ENCODE measurements at places on chromosomes 4 and X. TPM values are rescaled to one million over a fixed set of nuclear protein-coding genes. Genes with fewer than 3 reads are reported as not detected.

DNA sequence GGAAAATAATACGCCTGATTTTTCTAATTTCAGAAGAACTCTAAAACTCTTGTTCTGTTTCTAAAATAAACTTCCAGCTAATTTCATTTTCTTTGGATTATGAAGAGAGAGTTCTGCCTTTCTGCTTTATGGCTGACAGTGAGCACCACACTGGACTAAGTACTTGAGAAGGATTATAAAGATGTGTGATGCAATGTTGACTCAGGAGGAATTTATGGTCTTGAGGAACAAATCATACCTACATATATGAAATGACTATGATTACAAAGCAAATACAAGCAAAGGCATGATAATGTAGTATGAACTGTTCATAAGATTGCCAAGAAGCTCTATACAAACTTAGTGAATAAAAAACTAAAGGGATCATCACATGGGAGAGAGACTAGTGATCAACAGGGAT is 13.0 kb upstream of the SLC25A5 start:
- H3K36me3 ChIP-seq, result peaks cover 2% of the 10 kb centered on the region
- no peak overlapping the region for H3K4me3 ChIP-seq
- H3K27ac ChIP-seq, result no peak overlapping the region

- H3K36me3 ChIP-seq, result no peaks in the 10 kb centered on the region
- H3K27ac ChIP-seq, result no peak overlapping the region
- H3K27me3 ChIP-seq, result no peaks in the 10 kb centered on the region
- no peak for DNase-seq
Observed at GRCh38 chr4:14054391-14054790, 426.9 kb upstream of the BOD1L1 start.

The TLR6 gene
- 2.8 TPM for total RNA-seq

The IBSP gene
- total RNA-seq, result not detected

- H3K27me3 ChIP-seq, result no peaks in the 10 kb centered on the region
- no peak overlapping the region for H3K4me3 ChIP-seq
- no peak overlapping the region for H3K27ac ChIP-seq
- no peaks in the 10 kb centered on the region for H3K36me3 ChIP-seq
- no peak for DNase-seq
Observed at GRCh38 chr4:149553959-149554520, 261.6 kb downstream of the IQCM start.

The AMTN gene
- total RNA-seq, result not detected

DNA sequence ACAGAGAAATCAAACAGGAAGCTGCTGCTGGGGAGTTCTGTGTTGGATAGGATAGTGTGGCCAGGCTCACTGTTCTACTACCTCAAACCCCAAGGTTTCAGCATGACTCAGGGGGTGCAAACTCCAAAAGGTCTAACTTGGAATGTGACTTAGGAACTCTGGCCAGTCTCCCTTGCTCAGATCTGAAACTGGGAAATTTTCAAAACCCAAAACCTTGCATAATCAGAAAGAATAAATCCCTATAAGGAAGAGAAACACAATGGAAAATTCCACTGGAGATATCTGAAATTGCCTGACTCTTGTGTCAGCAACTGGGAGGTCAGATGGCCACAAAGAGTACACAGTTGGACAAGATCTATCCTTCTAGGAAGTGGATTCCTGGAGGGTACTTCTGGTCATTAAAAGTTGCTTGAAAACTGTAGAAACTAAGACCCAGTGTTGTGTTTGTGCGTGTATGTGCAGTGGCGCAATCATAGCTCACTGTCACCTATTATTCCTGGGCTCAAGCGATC is 58.0 kb downstream of the PPEF2 start:
- no peak overlapping the region for H3K27ac ChIP-seq
- H3K4me1 ChIP-seq, result peaks cover 6% of the 10 kb centered on the region
- no peak for DNase-seq

The PCDH10 gene
- not detected for total RNA-seq

GRCh38 chr4:186058253-186058979 is 10.5 kb upstream of the TLR3 start:
- H3K4me1 ChIP-seq, result peaks cover 8% of the 10 kb centered on the region
- H3K27ac ChIP-seq, result peak overlapping the region; percentile 8
- no peak for DNase-seq

DNA sequence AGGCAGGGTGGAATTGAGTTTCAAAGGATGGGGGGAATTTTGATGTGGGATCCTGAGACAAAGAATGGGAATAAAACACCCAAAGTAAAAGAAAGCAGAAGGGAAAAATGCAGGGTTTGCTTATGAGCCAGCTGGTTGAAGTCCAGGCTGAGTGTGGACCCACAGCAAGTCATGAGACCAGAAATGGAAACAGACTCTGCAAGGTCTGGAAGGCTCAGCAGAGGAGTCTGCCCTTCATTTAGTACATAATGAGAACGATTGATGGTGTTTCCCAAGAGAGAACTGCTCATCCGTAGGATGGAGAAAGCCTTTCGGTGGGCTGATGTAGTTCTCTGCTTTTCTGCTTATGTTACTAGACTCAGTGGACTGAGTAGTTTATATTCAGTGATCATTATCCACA is 259.1 kb downstream of the C4orf33 start:
- H3K27ac ChIP-seq, result no peak overlapping the region
- H3K27me3 ChIP-seq, result peaks cover 60% of the 10 kb centered on the region
- DNase-seq, result no peak
- H3K4me1 ChIP-seq, result peaks cover 6% of the 10 kb centered on the region
- no peaks in the 10 kb centered on the region for H3K36me3 ChIP-seq
- H3K4me3 ChIP-seq, result no peak overlapping the region

- no peak overlapping the region for H3K4me3 ChIP-seq
- H3K36me3 ChIP-seq, result peaks cover 3% of the 10 kb centered on the region
- no peak overlapping the region for H3K27ac ChIP-seq
- H3K27me3 ChIP-seq, result no peaks in the 10 kb centered on the region
- peaks cover 13% of the 10 kb centered on the region for H3K4me1 ChIP-seq
Observed at GRCh38 chrX:20221902-20222301, 44.8 kb downstream of the RPS6KA3 start.

GRCh38 chr4:147943159-147943638 is 211.3 kb downstream of the ARHGAP10 start:
- H3K36me3 ChIP-seq, result peaks cover 6% of the 10 kb centered on the region
- peak overlapping the region; percentile 87 for H3K4me3 ChIP-seq
- H3K27ac ChIP-seq, result peak overlapping the region; percentile 89
